Activated CD4-positive, alpha-beta T cell treated with anti-CD3 and anti-CD28 coated beads, Interleukin-2, amount 50 U/mL, for 16 hours (primary cell): ENCODE measurements at places on chromosomes 5 and 9.

GRCh38 chr9:72599874-72600534, 78.6 kb downstream of the TMC1 start:
- DNase-seq, result no peak

- DNase-seq, result no peak
Observed at GRCh38 chr5:15785531-15785981, 285.6 kb downstream of the FBXL7 start.

DNA sequence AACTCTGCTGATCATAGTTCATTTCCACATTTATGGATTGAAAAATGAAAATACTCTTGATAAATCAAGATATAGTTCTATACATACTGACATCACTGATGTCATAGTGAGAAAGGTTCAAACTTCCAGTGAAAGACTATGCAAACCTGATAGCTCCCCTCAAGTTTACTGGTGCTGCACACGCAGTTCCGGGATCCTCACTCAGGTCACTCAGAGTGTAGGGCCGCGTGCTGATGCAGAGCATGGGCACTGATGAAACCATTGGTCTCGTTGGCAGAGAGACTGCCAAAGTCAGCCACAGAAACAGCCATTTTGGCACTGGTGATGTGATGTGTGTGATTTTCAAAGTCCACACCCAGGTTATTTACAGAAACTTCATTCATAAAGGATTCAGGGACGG, 13.5 kb downstream of the SETD9 start:
- no peak for DNase-seq

- DNase-seq, result no peak
Observed at GRCh38 chr9:14203356-14204056, 110.4 kb downstream of the NFIB start.

- no peak for DNase-seq
Observed at GRCh38 chr9:87498046-87498810, 561 bp downstream of the DAPK1 start.

- DNase-seq, result no peak
Observed at GRCh38 chr9:35937227-35937626, 20.7 kb downstream of the OR2S2 start.

DNA sequence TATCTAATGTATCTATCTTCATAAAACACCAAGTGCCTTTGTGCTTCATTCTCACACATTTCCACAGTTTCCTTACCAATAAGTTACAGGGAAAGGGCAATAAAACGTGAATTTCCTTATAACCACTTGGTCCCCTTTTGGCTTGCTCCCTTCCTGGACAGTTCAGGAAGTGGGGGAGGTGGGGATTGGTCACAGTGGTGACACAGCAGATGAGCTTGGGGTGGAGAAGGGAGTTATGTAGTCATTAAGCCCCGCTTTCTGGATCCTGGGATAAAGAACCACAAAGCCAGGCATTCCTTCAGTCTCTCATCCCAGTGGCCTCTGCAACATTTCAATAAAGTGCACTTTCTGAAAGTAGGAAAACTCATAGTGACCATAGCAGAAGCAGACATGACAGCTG, 47.1 kb upstream of the FYB1 start:
- DNase-seq, result no peak

- peak; percentile 26 for DNase-seq
Observed at GRCh38 chr5:157342822-157343402, 77.0 kb downstream of the CYFIP2 start.

DNA sequence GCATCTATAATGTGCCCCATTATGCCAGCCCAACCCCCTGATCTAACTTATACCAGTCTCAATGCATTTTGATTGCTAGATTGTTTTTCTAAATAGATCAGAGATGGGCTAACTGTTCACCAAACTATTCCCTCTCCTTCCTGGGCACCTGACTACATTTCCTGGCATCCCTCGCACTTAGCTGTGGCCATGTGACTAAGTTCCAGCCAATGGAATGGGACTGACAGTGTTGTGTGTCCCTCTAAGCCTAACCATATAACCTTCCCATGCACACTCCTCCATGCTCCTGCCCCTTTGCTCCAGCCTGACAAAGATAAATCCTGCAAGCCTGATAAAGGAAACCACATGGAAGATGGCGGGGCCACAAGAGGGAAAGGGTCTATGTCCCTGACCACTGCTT, 12.3 kb upstream of the IFNK start:
- no peak for DNase-seq

GRCh38 chr9:113537229-113537810, 73.8 kb downstream of the RGS3 start:
- DNase-seq, result no peak

- no peak for DNase-seq
Observed at GRCh38 chr5:18888821-18889220, 1099.2 kb downstream of the CDH18 start.

DNA sequence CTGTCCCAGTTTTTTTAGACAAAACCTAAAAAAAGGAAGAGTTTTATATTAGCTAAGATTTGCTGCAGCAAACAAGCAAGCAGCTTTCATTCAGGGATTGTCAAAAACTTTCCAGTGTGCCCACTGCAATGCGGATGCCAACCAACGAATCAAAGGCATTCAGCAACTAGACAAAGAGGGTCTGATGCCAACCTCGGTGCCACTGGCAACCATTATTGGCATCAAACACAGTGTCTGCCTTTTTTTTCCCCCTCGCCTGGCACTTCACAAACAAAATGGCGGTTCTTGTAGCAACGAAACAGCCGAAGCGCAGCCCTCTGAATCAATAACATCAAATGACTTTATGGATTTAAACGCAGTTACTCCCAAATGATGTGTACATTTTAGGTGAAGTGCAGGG, 10.4 kb downstream of the NFIB start:
- DNase-seq, result no peak

DNA sequence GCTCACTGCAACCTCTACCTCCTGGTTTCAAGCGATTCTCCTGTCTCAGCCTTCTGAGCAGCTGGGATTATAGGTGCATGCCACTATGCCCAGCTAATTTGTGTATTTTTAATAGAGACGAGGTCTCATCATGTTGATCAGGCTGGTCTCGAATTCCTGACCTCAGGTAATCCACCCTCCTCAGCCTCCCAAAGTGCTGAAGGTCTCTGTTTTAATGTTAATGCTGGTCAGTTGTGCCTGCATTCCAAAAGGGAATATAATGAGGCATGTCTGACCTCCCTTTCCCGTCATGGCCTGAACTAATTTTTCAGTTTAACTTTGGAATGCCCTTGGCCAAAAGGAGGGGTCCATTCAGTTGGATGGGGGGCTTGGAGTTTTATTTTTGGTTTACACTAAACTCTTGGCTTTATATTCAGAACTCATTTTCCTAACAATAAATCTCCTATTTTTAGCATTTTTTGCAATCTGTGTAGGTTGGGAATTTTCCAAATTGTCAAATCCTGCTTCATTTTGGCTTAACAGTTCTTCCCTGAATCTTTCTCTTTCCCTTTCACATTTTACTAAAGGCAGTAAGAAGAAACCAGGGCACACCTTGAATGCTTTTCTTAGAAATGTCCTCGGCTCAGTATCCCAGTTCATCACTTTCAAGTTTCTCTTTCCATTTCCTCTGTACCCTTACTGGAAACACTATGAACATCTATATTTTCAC, 1175.5 kb downstream of the MAT2B start:
- no peak for DNase-seq

- peak; percentile 53 for DNase-seq
Observed at GRCh38 chr9:137534256-137535119, 15.7 kb downstream of the PNPLA7 start.

DNA sequence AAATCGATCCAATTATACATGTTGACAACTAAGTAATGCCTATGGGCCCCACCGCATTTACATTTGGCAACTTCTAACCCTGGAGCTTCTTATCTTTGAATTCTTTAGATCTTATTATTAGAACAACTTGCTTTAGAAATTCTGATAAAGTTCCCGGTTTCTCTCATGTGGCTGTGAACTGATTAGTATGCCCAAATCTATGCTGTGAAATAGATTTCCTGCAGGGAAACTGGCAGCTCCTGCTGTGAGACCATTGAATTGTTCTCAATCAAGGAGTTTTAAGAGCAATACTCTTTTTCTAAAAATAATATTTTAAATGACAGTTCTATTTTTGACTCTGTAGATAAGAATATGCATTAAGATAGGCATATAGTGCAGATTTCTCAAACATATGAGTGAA, 177.5 kb downstream of the GABRB2 start:
- DNase-seq, result no peak

DNA sequence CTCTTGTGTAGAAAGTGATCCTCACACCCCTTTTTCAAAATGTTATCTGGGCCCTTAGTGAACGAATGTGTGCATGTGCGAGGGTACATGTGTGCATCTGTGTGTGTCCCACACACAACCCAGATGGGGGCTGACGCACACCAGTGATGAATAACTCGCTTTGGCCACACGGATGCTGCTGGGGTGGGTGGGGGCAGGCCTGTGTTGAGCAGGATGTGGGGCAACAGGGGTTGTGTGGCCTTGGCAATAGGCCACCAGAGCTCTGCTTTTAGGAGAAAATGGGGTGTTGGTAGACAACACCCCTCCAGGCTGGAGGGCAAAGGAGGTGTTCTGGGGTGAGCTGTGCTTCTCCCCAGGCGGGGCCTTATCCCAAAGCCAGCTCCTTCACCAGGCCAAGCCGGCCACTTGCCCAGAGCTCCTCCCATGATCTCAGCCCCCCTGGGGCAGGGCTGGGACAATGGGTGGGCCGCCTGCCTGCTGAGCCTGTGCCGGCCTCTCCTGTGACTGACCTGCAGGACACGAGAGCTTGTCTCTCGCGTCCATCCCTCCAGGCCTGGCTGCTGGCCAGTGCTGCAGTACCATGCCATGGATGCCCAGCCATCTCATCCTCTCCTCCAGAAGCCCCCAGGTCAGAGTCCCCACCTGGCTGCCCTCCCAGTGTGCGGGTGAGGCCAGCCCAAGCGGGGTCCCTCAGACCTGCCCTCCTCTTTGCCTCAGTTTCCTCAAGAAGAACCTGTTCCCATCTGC, 1.7 kb downstream of the DBN1 start:
- DNase-seq, result no peak

- DNase-seq, result no peak
Observed at GRCh38 chr5:68318955-68319705, 103.6 kb downstream of the PIK3R1 start.

DNA sequence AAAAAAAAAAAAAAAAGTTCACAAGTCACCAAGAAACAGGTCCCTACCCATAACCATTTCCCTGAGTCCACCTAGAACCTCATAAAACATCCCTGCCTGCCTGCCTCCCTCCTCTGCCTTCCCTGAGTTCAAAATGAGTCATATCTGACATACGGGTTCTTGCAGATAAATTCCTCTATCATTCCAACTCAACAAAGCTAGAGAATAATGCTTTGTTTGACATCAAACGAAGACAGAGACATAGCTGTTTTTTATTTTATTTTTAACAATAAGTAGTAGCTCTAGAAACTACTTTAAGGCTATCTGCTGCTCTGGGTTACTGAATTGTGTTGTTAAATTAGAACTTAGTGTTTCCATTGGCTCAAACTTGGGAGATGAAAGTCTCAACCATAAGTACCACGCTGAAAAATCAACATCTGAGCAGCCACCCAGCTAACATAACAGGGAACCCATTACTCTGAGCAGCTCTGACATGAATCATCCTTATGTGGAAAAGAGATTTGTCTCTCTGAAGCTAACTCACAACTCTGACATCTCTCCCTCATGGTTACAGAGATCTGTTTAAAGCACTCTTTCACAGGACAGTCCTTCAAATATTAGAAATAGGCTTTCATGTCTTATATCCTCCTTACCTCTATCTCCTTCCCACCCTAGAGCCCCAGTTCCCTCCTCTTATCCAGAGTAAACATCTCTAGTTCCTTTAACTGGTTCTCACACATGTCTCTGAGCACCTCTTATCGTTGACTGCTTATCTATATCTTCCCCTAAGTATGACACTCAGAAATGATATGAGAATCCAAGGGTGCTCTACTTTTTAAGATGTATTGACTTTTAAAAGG, 12.1 kb downstream of the TMEM245 start:
- DNase-seq, result peak; percentile 25

- no peak for DNase-seq
Observed at GRCh38 chr9:136292591-136293448, 11.1 kb downstream of the CCDC187 start.

DNA sequence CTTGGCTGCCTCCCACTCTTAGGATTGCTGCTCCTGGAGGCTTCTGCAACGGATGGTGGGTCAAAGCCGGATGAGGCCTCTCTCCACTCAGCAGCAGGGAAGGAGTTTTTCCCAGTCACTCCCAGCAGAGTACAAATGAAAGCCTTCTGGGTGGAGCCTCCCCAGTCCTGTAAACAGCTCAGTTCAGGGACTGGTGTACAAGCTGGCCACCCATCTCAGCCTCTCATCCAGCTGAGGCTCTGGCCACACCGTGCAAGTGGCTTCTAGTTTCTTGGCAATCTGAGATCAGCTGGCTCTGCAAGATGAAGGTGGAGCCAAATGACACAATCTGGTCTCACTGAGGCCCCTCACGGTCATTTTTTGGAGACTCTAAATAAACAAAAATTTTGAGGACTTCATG, 10.0 kb downstream of the GPX3 start:
- DNase-seq, result no peak

DNA sequence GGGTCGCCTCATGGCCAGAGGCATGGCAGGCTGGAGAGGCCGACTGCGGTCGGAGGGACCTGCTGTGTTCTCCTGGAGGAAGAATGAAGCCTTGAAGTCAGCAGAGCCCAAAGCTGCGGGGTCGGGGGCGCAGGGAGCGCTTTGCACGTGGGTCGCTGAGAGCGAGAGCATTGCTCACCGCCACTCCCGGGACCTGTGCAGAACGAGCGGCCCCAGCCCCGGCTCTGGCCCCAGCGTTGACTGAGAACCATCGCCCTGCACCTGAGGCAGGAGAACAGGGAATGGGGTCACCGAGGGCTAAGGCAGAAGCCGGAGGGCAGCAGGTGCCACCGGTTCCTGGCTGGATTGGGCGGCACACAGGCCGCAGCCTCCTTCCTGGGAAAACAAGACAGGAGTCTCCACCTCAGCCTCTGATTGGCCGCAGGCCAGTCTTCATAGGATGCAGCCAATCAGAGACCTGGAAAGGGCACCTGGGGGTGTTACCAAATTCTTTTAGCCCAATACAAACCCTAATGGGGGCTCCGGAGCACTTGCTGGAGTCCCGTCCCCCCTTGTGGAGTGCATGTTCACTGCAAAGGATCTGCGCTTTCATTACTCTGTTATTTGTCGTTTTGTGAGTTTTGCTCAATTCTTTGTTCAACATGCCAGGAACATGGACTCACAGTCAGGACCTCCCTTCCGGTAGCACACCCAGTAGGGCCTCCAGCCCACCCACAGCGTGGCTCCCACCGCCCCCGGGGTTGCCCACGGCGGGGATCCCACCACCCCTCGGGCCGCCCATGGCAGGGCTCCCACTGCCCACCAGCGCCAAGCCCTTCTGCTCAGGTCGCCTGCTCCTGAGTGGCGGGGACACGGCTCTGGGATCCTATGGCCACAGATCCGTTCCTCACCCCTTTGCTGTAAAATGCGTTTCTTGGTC, 24.7 kb upstream of the SLC6A19 start:
- no peak for DNase-seq

GRCh38 chr5:115977988-115978387, 15.7 kb downstream of the LVRN start:
- no peak for DNase-seq
